A172 (cell line): ENCODE measurements at places on chromosomes 16 and 17.

- DNase-seq = no peak
These were observed 117.9 kb upstream of the GSE1 start for GRCh38 chr16:85495259-85495658.

- no peak for DNase-seq
These were observed 243.1 kb downstream of the CCDC182 start for GRCh38 chr17:57502022-57502421.

- no peak for DNase-seq
These were observed 1.6 kb upstream of the IRX3 start for GRCh38 chr16:54288030-54288834.

DNA sequence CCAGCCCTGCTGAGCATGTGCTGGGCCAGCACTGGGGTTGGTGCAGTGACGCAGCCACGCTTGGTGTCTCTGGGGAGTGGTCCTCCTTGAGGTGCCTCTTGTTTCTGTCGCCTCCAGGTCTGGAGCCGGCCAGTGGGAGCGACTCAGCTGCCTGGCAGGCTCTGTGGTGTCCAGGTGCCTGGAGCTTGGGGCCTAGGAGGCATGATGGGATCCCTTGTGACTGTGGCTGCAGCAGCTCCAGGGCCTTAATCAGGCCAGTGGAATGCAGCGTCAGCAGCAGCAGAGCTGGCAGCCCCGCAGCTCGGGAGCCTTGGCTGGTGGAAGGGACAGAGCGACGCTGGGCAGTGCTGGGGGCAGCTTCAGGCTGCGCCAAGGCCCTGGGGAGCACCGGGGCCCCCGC lies 74.7 kb upstream of the CIBAR2 start:
- peak; percentile 52 for DNase-seq

DNA sequence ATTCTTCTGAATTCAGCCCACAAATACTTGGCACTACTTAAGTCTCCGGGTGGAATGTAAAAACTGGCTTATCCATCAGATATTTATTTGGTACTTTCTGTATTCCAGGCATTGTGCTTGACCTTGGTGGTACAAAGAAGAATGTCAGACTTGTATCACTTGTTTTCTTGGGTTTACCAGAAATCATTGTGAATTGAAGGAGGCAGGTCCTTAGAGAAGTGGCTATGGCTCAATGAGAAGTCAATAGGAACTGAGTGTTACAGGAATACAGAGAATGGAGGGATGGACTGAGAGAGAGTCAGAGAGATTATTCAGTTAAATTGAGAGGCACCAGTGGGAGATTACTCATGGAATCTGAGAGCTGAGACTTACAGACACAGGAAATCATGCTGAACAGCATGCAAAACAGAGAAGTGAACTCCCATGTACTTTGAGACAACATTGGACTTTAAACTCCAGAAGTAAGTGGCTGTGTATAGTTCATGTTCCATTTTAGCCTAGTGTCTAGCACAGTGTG lies 704.1 kb downstream of the CDH11 start:
- DNase-seq = no peak

DNA sequence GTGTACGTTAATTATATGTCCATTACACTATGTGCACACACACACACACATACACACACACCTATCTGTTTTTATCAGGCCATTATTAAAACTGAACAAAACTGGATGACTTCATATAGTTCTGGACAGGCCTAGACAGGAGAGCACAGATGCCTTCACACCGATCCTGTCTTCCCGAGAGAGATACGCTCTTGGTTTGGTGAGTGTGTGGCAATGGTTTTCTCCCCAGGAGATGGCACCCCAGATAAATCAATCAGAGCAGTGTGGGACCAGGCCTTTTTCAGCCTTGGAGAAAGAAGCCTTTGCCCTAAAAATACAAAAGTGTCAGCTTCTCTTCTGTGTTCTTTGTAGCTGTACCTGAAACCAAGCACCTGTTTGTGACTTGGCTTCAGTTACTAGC lies 83.7 kb downstream of the CPPED1 start:
- DNase-seq = no peak

DNA sequence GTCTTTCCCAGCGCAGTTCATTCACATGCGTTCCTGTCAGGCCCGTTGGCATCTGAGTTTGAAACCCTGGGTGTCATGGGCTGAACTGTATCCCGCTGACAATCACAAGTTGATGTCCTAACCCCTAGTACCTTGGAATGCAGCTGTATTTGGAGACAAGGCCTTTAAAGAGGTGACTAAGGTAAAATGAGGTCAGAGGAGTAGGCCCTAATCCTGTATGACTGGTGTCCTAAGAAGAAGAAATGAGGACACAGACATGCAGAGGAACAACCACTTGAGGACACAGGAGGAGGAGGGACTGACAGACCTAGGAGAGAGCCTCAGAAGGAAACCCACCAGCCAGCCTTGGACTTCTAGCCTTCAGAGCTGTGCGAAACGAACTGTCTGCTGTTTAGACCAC lies 33.1 kb downstream of the TRPV2 start:
- no peak for DNase-seq

GRCh38 chr17:77654296-77654695 lies 304.2 kb upstream of the TNRC6C start:
- no peak for DNase-seq

DNA sequence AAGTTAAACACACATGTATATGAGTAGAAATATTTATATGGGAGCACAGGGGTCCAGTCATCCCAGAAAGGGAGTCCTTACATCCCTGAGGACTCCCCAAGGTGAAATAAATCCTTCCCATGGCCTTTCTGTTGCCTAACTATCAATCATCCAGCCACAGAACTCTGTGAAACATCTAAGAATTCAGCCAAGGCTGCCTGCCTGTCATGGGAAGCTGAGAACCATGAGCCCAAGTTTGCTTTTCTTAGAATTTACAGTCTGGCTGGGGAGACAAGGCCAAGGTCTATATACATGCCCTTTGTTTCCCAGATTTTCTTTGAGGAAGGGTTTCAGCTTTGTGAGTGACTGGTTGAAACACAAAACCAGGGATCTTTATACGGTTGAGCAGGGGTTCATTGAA lies 15.8 kb downstream of the MYL4 start:
- no peak for DNase-seq

DNA sequence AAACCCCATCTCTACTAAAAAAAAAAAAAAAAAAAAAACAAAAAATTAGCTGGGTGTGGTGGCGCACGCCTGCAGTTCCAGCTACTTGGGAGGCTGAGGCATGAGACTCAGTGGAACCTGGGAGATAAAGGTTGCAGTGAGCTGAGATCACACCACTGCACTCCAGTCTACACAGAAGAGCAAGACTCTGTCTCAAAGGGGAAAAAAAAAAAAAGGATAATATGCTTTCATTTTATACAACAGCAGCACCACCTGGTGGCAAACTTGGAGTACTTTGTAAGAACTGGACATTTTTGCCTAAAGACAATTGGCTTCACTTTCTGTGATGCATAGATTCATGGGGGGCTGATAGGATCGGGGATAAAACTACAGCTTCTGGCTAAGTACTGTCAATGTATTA lies 8.5 kb downstream of the CHTF8 start:
- peak; percentile 70 for DNase-seq

GRCh38 chr17:7932949-7933348 lies 943 bp downstream of the CNTROB start:
- DNase-seq = peak; percentile 71

DNA sequence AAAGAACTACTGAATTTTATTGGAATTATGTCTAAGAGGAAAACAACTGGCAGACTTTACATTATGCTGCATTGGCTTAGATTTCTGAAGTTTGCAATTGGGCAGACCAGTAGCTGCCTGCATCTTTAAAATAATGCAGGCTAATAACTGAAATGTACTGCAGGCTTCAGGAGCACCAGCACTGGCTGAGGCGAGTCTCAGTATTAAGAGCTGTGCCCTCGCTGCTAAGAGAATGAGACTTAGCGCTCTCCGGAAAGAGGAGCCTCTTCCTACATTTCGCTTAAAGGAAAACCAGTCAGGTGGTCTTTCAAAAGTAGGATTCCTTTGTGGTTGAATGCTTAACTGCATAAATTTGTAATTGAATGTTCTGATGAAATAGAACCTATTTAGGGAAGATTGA lies 885 bp downstream of the CNTNAP4 start:
- DNase-seq = no peak

DNA sequence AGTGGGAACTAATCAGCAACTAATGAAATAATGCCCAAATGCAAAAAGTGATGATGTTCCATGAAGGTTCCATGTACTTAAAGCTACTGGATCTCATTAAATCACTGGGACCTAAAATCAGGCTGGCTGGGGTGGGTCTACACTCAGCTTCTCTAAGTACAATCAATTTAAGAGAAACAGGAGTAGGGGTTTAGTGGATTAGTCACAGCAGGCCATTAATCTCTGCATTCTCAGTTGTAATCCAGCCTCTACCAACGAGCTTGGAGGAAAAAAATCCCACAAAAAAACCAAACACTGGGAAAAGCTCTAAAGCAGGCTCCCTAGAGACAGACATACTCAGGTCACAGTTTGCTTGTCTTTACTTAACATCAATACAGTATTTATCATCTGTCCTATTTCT lies 15.0 kb downstream of the CA10 start:
- DNase-seq = no peak

DNA sequence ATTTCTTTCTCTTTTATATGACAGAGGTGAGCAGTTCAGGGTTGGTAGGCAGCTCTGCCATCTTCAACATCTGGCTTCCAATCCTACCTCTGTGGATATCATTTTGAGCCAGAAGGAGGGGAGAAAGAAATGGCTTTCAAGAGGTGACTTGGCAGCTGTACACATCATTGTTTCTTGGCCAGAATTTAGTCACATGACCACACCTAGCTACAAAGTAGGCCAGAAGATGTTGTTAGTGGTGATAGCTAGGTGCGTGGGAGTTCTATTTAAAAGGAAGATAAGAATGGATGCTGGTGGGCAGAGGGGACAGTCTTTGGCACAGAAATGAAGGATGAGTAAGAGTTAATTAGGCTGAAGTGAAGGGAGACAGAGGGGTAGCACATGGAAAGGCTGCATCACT lies 29.2 kb upstream of the MPHOSPH6 start:
- DNase-seq = no peak

- peak; percentile 95 for DNase-seq
These were observed at the start of gene INTS2 for GRCh38 chr17:61927208-61928100. Gene INTS2 (minus strand): TSS chr17:61927982. CDS start chr17:61926644, 1,338 bp downstream.

GRCh38 chr16:69402439-69402838 lies 16.6 kb upstream of the TERF2 start:
- DNase-seq = no peak

- DNase-seq = no peak
These were observed 1060.2 kb downstream of the CDH11 start for GRCh38 chr16:64061621-64062020.

DNA sequence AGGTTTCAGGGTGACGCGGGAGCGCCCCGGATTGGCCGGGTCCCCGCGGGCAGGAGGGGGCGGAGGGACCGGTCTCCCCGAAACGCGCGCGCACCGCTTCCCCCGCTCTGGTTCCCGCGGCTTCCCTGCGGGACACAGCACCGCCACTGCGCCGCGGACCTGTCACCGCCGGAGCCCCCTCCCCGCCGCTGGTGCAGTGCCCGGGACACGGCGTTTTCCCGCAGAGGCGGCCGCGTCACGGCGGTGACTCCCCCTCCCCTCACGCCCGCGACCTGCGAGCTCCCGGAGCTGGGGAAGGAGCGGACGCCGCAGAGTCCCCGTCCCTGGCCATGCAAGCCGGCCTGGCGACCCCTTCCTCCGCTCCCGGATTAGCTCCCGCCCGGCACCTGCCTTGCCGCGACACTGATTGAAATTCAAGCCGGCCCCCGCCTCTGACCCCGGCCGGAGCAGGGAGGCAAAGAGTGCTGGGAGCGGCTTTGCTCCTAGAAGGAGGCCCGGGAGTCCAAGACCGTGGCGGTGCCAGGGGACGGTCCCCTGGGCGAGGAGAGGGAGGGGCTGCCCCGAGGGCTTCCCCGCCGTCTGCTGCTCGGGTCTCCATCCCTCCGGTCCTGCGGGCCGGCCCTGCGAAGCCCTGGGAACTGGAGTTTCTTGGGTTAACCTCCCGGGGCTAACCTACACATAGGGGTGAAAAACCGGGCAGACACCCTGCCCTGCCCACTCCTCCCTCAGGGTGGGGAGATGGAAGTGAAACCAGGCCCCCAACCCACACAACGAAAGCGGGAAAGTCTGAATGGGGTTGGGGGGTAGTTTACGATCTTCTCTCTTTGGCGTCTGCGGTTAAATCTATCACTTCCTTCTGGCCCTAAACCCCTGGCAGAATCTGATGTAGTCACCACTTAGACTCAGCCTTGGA lies 1.0 kb downstream of the RHBDL3 start:
- no peak for DNase-seq

GRCh38 chr16:57720142-57720575 lies 15.4 kb upstream of the KATNB1 start:
- peak; percentile 35 for DNase-seq

DNA sequence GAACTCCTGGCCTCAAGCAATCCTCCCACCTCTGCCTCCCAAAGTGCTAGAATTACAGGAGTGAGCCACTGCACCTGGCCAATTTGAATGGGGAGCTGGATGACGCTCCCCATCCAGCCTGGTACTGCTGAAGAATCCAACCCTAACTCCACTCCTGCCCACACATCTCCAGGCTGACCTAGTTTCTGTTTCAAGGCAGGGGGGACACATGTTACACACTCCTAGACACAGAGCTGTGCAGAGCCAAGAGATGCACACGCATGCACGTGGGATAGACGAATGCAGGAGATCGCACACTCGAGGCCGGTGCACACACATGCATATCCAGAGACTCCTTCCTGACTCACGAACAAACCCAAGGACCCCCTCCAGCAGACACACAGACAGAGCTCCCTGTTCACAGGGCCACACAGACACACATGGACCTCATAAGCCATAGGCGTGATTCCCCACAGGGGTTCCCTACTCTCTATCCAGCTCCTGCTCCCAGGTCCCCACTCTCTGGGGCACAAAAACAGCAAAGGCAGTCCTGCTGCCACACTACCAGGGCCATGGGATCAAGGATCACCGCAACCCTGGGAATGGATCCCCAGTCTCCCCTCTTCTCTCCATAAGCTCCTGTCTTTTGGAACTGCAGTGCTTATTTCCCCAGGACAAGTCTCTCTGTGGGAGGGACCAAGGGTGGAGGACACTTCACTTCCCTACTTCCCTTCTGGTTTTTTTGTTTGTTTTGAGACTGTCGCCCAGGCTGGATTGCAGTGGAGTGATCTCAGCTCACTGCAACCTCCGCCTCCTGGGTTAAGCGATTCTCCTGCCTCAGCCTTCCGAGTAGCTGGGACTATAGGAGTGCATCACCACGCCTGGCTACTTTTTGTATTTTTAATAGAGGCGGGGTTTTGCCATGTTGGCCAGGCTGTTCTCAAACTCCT lies 14.4 kb downstream of the EPOP start:
- DNase-seq = no peak

GRCh38 chr17:45999900-46000290 lies 845 bp downstream of the STH start:
- no peak for DNase-seq

DNA sequence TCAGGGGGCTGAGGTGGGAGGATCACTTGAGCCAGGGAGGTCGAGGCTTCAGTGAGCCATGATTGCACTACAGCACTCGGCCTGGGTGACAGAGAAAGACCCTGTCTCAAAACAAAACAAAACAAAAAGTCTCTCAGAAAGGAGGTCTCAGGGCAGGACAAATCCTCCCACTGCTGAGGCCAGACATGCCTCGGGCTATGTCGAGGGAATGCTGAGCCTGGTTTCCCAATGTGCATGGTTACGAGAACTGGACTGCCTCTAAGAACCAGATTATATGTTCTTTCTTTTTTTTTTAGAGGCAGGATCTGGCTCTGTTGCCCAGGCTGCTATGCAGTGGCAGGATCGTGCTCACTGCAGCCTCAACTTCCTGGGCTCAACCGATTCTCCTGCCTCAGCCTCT lies 27.6 kb downstream of the TRAP1 start:
- DNase-seq = no peak

- no peak for DNase-seq
These were observed 5.3 kb upstream of the WDR24 start for GRCh38 chr16:695355-696089.
